Right lung (tissue), 10 donors: ENCODE measurements at places on chromosomes 6 and 20.

- no peak for DNase-seq
Measured at GRCh38 chr6:54817236-54817635, 29.3 kb upstream of the FAM83B start.

- no peak for DNase-seq
Measured at GRCh38 chr6:24429146-24429545, 26.4 kb downstream of the MRS2 start.

GRCh38 chr6:93177918-93178317 is 241.4 kb downstream of the EPHA7 start:
- no peak for DNase-seq

DNA sequence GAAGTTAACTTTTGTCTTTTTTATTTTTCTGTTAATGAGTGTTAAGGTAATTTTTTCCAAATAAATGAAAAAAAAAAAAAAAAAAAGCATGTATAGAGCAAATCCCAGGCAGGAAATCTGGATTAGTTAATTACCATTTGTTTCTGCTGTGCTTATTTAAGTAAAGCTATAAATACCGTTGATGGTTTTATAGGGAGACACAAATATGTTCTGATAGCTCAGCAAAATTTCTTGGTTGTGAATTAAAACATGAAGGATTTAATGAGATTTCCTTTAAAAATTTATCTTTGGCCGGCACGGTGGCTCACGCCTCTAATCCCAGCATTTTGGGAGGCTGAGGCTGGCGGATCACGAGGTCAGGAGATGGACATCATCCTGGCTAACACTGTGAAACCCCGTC is 189.4 kb downstream of the CD109 start:
- DNase-seq: no peak

DNA sequence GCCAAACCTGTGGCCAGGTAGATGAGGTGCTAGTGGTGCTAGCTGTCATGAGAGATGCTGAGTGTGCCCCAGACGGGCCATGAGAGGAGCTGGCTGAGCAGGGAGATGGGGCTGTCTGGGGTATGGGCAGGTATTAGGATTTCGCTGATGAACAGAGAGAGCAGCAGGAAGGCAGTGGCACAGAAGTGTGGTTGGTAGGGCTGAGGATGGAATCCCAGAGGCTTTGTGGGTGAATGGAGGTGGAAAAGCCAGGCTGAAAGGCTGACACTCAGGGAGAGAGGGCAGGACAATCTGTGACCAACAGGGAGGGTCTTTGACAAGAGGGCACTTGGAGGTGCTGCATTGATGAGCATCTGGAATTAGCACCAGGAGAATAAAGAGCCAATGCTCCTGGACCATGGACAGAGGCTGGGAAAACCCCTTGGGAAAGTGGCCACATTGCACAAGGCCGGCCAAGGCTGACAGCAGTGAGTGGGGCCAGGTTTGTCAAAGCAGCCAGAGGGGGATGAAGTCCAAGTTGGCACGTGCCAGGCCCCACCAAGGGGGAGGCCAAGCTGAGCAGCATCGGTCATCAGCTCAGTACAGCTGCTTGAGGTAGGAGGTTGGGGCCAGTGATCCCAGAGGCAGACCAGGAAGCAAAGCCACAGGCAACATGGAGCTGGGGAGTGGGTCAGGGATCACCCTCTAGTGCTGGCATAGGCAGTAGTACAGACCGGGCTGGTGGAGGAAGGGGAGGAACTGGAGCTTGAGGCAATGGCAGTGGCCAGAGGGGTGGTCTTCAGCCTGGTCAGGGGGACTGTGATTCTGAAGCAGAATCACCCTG is 19.7 kb upstream of the SGK2 start:
- DNase-seq: no peak

- no peak for DNase-seq
Measured at GRCh38 chr6:13431861-13432465, 55.4 kb downstream of the GFOD1 start.

DNA sequence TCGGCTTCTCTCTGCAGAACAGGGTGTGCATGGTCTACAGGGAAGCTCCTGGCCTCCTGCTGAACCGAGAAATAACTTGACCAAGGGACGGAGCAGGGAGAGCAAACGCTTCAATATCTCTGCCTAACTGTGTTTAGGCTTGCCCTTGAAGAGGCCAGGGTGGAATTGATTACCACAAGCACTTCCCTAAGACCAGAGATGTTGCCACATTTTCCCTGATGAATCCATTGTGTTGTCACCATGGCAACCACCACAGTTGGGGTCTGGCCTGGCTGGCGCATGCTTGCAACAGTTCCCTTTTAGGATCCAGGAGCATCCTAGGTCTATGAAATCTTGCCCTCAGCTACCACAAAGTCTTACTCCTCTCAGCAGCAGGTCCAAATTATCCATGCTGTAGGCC is 213.5 kb upstream of the SULF2 start:
- no peak for DNase-seq

- no peak for DNase-seq
Measured at GRCh38 chr20:19094959-19095541, 117.4 kb upstream of the SLC24A3 start.

DNA sequence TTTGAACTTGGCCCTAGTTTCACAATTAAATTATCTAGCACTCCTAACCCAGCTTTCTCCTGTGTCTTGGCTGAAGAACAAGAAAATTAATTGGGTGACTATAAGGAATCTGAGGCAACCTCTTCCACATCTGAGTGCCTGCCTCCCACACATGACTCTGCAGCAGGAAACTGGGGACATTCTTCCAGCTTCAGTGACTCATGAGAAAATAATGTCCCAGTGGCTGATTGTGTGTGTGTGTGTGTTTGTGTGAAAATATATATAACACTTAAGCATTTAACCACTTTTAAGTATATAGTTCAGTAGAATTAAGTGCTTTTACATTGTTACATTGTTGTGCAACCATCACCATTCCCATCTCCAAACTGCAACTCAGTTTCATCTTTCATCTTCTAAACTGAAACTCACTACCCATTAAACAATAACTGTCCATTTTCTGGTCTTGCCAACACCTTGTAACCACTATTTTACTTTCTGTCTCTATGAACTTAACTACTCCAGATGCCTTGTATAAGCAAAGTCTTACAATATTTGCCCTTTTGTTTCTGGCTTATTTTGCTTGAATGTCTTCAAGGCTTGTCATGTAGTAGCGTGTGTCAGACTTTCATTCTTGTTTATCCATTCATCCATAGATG is 8.7 kb downstream of the TRIM38 start:
- peak; percentile 47 for DNase-seq

- DNase-seq: peak; percentile 42
Measured at GRCh38 chr6:46651006-46651405, 1.6 kb downstream of the CYP39A1 start.

- DNase-seq: no peak
Measured at GRCh38 chr20:3652221-3652620, 11.0 kb downstream of the GFRA4 start.

GRCh38 chr6:144855812-144856531 is 570.8 kb downstream of the UTRN start:
- DNase-seq: no peak

GRCh38 chr20:17543531-17544131 is 12.5 kb upstream of the BFSP1 start:
- peak; percentile 87 for DNase-seq

DNA sequence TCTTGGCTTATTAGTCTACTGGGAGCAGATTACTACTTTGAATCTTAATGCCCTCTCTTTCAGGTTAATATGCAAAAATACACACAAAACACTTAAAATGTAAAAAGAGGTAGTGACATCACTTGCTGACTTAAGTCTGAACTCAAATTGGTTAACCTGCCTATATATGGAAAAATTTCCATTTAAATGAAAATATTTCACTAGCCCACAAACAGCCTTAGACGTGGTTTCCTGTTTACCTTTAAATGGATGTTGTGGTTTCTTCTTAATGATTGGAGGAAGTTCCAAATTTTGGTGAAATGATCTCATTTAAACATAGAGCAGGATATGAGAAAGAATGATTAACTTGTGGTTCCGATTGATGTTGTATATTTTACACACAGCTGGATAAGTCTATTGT is 553.7 kb downstream of the CD109 start:
- DNase-seq: no peak

DNA sequence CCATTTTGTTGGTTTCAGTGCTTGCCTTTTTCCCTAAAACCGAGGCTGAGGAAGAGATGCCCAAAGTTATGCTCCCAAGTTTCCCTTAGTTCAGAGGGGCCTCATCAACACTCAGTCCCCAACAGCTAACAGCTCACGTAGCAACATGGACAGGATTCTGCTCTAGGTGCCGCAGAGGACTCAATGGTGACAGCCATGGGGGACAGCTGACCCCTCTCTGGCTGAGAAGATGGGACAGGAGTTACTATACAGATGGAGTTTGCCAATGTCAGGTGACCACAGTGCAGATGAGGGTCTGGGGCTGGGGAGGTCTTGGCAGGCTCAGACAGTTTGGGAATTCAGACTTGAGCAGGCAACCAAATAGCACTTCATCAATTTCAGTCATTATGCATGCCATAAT is 67.3 kb downstream of the NPEPL1 start:
- DNase-seq: no peak

GRCh38 chr6:16979677-16980370 is 122.0 kb upstream of the STMND1 start:
- DNase-seq: no peak

GRCh38 chr6:162685586-162685985 is 42.0 kb downstream of the PRKN start:
- DNase-seq: no peak

DNA sequence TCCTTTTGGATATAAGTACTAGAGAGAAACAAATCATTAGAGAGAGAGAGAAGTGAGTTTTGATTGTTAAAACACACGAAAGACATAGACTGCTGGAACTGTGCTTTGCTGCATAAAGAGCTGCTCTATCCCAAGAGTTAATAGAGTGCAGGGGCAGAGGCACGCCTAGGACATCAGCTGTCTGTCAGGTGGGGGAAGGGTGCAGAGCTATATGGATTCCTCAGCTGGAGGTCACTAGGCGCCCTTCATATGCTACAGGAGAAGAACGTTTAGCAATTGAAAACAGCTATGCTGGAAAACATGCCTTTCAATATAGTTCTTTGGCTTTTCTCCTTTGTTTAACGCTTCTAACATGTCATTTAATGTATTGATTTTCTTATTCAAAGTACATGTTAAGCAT is 169.0 kb upstream of the MCHR2 start:
- DNase-seq: no peak
